ENCODE measurements at places on chromosomes 4 and X.
A peak's percentile ranks its signal among the peaks of the same experiment; 100 is the strongest.

DNA sequence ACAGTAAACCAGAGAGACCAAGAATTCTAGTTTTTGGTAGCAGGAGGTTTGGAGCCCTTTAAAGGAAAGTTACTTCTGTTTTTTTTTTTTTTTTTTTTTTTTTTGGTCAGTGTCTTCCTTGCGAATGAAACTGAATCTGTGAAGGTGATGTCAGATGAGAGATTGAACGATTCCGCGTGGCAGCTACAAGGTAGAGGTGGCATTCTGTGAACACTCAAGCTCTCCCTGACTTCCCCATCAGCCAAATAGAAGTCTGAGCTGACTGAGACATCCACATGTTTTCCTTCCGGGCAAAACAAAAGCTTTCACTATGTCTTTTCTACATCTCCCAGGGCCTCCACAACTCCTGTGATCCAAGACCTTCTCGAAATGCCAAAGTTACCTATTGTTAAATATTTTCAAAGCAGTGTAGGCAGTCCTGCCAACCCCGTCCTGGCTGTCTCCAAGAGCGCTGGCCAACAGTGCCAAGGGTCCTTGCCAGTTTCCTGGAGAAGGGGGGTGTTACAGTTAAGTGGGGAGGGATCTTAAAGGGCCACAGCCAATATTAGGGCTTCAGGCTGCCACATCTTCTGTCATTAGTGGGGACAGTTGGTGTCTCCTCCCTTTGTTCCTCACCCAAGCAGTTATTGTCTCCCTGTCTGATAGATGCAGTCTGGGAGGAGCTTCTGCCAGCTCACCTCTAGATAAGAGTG, 102.9 kb upstream of the SLC34A2 start:
- DNase-seq, result no peak

DNA sequence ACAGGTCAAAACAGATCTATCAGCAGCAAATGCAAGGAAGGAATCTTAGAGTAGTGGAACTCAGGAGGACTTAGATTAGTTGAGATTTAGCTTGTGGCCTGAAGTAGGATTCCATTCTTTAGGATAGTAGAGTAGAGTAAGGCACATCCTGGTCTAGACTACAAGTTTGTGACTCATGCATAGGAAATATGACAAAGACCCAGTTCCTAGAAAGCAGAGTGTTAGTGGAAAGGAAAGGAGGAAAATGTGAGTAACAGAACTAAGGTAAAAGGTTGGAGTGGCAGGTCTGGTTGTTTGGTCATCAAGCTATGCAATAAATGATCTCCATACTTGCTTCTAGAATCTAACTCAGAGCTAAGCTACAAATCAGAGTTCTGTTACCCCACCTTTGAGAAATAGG, 595.0 kb downstream of the ACTRT1 start:
- no peak for DNase-seq

GRCh38 chrX:149631234-149632165, at the start of gene TMEM185A:
Gene TMEM185A, minus strand, starts transcription at chrX:149631792. Its CDS starts 212 bp downstream, at chrX:149631580.
- DNase-seq, result no peak

DNA sequence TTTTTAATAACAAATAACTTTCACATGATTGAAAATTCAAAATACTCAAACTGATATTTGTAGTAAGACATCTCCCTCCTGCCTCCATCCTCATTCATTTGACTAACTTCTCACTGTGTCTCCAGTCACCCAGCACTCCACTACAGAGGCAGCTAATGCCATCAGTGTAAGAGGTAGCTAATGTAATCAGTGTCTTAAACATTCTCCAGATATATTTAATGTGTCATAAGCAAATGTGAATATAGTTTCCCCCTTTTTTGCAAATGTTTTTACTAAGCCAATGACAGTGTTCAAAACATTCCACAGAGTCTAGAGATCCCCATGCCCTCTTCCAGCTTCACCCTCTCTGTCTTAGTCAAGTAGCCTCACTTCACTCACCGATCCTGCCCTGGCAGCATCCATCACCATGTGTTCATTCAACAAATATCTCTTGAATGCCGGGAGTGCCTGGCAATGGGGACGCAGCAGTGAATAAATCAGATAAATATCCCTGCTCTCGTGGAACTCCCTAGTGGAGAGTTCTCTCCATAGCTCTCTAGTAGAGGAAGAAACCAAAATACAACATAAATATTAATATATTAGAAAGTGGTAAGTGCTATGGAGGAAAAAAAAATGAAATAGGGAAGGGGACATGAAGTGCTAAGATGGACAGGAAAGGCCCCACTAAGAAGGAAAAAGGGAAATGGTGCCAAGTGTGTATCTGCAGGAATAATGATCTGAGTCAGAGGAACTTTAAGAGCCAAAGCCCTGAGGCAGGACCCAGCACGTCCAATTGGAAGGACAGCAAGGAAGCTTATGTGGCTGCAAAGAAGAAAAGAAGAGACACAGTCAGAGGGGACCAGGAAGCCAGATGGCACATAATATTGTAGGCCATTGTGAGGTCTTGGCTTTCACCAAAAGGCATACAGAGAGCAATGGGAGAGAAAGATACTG, 18.7 kb downstream of the SCFD2 start:
- no peak for DNase-seq

DNA sequence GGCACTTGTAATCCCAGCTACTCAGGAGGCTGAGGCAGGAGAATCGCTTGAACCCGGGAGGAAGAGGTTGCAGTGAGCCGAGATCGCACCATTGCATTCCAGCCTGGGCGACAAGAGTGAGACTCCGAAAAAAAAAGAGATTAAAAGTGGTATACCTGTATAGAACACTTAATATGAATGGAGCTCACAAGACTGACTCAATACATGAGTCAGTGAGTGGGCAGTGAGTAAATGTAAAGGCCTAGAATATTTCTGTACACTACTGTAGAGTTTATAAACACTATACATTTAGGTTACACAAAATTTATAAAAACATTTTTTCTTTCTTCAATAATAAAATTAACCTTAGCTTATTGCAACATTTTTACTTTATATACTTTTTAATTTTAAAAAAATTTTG, 93.8 kb downstream of the CENPC start:
- no peak for DNase-seq

DNA sequence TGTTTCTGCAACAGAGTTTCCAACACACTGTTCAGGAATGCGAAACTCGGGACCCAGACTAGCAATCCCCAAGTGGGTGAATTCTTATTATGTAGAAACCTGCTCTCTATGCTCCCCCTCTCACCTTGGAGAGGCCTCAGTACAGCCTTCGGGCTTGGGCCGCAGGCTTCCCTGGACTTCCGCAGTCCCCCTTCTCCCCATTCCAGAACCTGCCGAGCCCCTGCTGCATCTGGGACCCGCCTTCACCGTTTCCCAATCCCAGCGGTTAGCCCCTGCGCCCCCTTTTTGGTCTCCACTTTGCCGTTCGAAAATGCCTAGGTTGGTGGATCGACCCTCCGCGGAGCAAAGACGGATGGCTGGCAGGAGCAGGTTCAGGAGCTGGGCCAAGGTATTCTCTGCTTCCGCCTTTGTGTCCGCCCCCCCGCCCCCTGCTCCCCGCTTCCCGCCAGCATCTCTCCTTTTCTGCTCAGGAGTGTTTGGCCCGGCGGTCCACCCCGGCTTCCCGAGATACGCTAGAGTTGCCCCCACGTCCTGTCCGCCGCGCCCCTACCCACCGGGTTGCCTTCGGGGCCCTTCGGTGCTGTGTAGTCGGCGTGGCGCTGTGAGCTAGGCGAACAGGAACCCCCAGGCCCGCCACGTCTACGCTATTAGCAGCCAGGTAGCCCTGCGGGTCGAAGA, 11.5 kb downstream of the HAND2 start:
- no peak for DNase-seq

GRCh38 chrX:15438332-15438731, 54.1 kb upstream of the VEGFD start:
- DNase-seq, result no peak

DNA sequence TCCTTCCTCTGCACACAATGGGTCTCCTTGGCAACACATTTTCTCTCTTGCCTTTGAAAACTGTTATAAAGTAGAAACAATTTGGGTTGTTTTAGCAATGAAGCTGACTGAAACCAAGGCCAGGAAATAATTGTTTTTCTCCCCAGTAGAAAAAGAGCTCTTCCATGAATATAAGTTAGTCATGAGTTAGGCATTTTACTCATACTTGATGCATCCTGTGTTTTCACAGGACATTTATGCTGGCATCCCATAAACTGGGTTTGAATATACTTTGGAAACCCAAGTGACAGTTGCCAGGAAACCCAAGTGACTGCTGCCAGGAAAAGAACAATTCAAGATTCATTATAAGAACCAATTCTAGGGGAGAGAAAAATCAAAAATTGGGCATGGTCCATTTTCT, 128.6 kb upstream of the NPY2R start:
- DNase-seq, result no peak

- DNase-seq, result no peak
Measured at GRCh38 chrX:9315086-9315485, 149.8 kb upstream of the TBL1X start.

DNA sequence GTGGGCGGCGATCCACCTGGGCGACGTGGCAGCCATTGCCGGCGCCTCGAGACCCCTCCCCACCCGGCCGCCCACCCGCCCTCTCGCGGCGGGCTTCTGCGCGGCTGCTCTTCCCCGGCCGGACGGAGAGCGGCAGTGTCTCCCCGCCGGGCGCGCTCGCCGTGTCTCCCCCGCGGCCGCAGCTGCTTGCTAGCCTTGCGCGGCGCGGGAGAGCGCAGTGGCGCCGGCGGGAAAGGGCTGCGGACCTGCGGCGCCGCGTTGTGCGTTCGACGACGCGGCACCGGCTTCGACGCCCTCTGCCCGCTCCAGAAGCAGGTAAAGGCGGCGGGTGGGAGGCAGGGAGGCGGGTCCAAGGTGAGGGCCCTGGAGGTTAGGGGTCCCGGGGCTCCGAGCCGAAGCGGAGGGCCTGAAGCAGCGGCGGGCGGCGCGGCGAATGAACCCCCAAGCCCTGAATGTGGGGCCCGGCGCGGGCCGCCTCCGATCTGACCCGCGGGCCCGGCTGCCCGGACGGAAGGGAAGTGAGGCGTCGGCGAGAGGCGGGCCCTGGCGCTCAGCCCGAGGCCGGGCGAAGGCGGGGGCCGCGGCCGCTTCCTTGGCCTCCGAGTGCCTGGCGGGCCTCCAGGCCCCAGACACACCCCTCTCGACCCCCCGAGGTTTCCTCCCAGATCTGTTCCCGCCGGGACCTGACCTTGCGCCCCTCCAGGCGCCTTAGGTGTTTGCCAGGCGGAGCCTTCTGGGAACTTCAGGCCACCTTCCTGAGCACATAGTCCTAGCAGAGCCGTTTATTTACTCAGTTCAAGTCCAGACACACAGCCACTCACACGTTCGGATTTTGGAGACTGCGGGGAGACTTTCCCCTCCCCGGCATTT, at the start of gene N4BP2:
Gene N4BP2 (plus strand): TSS at position 135 of the 870 bp plus-strand sequence. CDS start 40,491 bp downstream, outside the sequence.
- peak; percentile 77 for DNase-seq

- peak; percentile 3 for DNase-seq
Measured at GRCh38 chr4:67918428-67918827, 34.6 kb upstream of the TMPRSS11D start.

DNA sequence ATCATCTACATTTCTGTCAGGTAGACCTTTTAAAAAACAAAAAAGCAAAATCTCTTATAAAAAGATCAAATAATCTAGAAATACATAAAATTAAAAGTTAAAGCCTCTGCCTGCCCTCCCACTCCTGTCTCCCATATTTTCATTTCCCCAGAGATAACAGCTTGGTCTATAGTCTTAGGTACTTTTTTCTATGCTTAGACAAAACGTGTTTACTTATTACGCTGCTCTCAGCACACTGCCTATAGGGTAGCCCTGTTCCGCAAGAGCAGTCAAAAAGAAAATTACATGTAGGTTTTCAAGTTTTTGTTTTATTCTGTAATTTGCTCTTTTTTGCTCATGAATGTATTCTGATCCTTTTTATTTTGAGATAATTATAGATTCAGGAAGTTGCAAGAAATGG, 73.3 kb downstream of the TAF1 start:
- no peak for DNase-seq

- no peak for DNase-seq
Measured at GRCh38 chr4:145735347-145735675, 55.4 kb downstream of the C4orf51 start.

DNA sequence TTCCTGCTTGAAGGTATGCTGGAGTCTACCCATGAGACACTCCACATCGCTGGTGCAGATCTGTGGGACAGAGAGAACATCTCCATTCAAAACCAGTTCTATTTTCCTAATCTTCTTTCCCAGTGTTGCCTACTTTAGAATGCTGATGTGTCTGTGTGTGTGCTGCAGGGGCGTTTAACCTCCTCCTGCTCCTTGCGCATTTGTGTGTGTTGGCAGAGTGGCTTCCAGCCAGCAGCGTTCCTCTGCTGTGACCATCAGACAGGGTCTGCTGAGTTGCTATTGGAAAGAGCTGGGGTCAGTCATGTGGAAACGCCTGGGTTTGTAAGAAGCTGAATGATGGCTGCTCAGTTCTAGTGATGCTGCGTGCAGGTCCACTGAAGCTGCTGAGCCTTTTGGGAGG, 223.6 kb downstream of the RBMX2 start:
- DNase-seq, result no peak
